AG08395 (cell line): ENCODE measurements at places on chromosomes 6 and 20.

DNA sequence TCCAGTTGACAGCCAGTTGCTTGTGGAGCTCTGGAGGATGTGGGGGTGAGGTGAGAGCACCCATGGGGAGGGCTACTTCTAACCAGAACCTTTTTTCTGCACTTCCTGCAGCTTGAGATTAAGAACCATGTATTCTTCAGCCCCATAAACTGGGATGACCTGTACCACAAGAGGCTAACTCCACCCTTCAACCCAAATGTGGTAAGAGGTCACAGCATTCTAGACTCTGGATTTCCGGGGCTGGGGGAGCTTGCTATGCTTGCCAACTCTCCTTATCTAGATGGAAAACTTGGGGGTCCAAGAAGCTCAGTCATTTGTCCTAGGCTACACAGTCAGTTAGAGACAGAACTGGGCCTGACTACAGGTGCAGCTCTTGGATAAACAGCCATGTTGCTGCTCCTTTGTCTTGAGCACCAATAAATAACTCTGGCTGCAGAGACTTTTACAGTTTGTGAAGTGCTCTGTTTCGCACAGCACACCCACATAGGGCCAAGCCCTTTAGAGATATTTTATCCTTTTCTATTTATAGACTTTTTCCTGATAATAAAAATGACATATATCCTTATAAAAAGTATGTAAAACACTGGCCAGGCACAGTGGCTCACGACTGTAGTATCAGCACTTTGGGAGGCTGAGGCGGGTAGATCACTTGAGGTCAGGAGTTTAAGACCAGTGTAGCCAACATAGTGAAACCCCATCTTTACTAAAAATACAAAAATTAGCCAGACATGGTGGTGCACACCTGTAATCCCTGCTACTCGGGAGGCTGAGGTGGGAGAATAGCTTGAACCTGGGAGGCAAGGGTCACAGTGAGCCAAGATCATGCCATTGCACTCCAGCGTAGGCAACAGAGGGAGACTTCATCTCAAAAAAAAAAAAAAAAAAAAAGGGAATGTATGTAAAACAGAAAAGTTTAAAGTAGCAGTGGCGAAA lies 10.6 kb upstream of the IFT52 start:
- DNase-seq = no peak

DNA sequence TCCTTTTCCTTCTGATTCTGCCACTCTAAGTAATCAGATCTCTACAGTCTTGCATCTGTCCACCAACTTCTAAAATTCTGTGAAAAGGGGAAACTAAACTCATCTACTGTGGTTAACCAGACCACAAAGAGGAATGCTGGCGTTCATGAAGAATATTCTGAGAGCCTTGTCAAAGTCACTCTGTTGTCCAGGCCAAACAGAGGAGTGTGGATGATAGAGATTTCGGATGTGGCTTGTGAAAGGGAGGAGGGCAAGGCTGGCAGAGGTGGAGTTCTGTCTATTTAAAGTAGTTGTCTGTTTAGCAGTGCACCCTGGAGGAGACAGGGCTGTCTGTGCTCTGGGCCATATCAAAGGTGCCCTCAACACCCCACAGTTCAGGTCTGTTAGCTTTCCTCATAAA lies 33.9 kb downstream of the CCN2 start:
- peak; percentile 24 for DNase-seq

DNA sequence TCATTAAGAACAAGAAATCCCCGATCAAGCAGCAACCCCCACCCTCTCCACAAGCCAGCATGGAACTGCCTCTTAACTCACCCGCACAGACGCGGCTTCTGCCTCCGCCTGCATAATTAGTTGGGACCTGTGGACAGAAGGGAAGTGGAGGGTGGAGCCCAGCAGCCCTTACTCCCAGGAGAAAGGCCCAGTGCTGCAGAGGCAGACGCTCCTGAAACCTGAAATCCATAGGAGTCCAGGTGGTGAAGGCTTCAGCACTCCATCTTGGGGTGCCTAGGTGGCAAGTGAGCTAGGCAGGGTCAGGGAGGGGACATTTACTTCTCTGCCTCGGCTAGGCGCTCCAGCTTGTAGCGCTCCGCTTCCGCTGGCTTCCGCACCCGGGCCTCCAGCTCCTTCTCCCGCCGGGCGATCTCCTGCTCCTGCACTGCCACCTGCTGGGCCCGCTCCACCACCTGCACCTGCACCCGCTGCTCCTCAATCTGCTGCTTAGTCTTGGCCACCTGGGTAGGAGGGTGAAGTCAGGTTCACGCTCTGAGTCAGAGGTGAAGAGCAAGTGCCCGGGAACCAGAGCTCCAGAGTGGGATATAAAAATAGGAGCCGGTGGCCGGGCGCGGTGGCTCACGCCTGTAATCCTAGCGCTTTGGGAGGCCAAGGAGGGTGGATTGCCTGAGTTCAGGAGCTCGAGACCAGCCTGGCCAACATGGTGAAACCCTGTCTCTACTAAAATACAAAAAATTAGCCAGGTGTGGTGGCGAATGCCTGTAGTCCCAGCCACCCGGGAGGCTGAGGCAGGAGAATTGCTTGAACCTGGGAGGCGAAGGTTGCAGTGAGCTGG lies 10.7 kb downstream of the TUBB start:
- peak; percentile 22 for DNase-seq

- DNase-seq = peak; percentile 6
These were observed 10.9 kb upstream of the BMP5 start for GRCh38 chr6:55886185-55886836.

- DNase-seq = no peak
These were observed 6.0 kb upstream of the FILIP1 start for GRCh38 chr6:75499640-75500039.

- no peak for DNase-seq
These were observed 1.3 kb downstream of the SLC22A16 start for GRCh38 chr6:110475066-110475653.

- no peak for DNase-seq
These were observed 34.3 kb downstream of the LRRC1 start for GRCh38 chr6:53828966-53829697.

DNA sequence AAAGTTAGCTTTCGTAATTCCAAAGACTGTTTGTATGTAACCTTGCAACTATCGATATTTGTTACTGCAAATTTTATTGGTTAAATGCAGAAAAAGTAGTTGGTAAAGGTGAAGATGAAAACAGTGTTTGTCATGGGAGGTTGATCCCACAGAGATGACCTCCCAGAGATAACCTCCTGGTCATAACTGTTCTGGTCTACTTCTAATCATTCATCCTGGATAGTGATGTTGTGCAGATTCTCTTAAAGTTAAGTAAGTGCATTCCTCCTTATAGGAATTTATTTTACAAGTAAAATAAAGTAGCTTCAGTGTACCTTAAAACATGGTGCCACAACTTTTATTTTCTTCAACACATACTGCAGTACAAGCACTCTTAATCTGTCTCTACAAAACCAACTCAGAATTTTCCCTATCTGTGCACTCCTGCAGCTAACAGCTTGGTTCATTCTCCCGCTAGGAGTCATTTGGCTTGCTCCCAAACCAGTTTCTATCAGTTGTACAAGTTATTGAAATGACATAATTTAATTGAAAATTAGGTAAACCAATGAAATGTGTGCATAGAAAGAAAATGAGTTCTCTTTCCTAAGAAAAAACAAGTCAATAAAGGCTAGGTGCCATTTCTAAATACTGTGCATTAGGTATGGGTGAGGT lies 19.2 kb downstream of the METTL24 start:
- no peak for DNase-seq

GRCh38 chr6:117613920-117614560 lies 11.7 kb upstream of the GOPC start:
- DNase-seq = peak; percentile 10

- no peak for DNase-seq
These were observed 12.0 kb upstream of the MAPRE1 start for GRCh38 chr20:32807706-32808105.

GRCh38 chr20:52410182-52410647 lies 218.6 kb upstream of the ZFP64 start:
- DNase-seq = peak; percentile 75

GRCh38 chr6:36815962-36816735 lies 23.1 kb downstream of the CPNE5 start:
- DNase-seq = no peak

- DNase-seq = peak; percentile 25
These were observed 39.6 kb upstream of the GFOD1 start for GRCh38 chr6:13526727-13527670.

- DNase-seq = peak; percentile 21
These were observed 191.3 kb downstream of the EPM2A start for GRCh38 chr6:145544041-145544440.

GRCh38 chr6:49430187-49430586 lies 32.9 kb downstream of the MMUT start:
- DNase-seq = no peak

GRCh38 chr20:17654649-17655285 lies 27.3 kb downstream of the RRBP1 start:
- DNase-seq = peak; percentile 38

GRCh38 chr6:100913400-100914276 lies 32.5 kb upstream of the ASCC3 start:
- no peak for DNase-seq

DNA sequence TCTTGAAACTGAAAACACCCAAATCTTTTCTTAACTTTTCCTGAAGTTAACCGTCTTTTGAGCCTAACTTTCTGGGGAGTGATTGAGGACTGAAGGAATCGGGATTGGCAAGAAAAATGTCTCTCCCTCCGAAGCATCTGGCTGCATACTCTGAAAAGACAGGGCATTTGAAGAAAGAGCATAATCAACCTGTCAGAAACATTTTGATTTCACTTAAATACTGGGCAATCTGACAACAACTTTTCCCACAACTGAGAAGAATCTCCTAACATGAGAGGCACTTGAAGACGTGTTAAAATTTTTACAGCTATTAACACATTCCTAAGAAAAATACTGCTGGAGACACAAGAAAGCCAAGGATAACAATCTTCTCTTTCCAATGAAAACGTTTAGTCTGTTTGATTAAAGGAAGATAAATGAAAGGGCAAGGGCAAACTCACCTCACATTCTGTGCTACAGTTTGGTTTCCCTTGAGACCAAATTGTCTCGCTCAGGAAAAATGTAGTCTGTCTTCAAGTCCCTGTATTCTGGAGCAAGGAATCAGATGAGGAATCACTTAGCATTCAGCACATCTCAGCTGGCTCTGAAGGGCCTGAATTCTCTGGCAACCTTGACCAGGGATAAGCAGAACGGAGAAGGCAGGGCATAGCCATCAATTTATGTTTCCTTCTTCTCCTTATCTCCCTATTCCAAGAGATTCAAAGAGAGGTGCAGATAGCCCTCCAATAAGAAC lies 76.1 kb downstream of the TBX18 start:
- DNase-seq = no peak

DNA sequence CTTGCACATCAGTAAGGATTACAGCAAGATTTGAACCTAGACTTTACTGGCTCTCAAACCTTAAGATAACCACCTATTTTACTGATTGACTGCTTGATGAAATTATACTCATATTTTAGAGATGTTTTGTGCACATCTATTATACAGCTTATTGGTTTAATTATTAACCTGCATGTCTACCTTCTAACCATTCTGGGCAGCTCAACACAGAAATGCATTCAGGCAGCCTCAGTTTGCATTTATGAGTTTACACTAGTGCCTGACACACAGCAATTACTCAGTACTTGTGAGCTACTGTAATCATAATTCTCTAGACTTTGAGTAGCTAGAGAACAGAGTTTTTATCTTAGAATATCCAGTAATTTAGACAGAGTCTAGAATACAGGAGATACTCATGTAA lies 273.9 kb upstream of the THEMIS start:
- no peak for DNase-seq

- no peak for DNase-seq
These were observed 55.9 kb downstream of the RREB1 start for GRCh38 chr6:7163661-7164071.

DNA sequence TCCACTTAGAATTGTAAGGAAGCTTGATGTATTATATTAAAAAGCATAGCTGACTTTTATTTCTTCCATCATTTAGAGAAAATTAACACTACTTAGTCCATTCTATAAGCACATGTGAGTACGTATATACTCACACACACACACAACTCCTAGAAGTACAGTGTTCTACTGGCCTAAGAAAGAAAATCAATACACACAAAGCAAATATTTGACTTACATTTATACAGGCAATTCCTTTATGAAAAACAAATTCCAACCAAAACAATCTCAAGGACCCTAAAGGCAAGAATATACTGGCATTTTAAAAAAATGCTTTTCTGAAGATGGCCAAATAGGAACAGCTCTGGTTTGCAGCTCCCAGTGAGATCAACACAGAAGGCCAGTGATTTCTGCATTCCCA lies 71.9 kb downstream of the NRSN1 start:
- DNase-seq = no peak

DNA sequence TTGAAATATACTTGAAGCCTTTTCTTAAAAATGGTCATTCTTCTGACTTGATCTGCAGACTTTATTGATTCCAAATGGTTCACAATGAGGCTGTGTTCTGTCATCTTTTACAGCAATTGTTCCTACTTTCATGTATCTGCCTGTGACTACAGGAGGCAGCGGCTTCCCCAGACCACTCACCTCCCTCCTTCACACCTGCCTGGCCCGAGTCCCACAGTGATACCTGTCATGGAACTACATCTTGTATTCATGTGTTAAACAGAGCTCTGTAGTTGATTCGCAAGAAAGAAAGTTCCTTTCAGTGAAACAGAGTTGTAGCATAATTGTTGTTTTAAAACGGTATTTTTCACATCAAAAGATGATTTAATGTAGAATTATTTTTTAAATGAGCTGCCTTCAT lies 673.5 kb upstream of the AGPAT4 start:
- DNase-seq = no peak

DNA sequence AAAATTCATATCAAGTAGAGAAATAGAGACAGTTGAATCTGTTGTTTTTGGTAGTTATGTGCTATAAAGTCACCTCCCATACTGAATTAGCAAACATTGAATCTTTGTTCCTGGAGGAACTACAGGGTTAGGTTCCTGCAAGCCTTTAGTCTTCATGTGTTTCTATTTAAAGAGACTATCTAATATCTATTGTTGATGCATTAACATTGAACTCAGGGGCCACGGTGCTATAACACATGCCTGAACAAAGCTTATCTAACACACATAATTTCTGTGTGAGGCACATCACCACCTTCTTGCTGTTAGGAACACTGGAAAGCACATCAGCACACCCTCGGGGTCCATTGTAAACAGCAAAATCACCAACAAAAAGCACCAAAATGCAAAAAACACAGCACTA lies 21.2 kb downstream of the ARFGEF2 start:
- DNase-seq = no peak

DNA sequence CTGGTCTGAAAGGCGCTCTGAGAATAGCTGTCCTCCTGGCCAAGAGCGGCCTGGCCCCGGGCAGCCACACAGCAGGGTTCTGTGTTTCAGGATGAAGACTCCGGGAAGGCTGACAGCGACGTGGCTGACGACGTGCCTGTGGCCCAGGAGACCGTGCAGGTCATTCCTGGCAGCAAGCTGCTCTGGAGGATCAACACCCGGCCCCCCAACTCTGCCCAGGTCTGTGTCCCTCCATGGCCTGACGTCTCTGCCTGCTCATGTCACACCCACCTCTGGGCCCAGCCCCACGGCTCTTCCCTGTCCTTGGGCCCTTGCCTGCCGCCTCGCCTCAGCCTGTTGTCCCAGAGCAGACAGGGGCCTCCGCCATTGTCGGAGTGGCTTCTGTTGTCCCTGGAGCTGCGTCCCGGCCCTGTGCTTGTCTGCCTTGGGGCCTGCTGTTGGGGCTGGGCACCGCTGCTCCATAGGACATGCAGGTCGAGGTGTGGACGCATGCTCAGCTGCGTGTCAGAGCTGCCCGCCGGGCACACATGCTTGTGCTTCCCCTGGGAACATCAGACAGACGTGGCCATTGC lies 16.2 kb upstream of the ADRM1 start:
- DNase-seq = no peak

- no peak for DNase-seq
These were observed 76.4 kb downstream of the OGFRL1 start for GRCh38 chr6:71364889-71365542.

GRCh38 chr6:133428295-133428694 lies 187.1 kb downstream of the EYA4 start:
- no peak for DNase-seq

- DNase-seq = no peak
These were observed 14.0 kb downstream of the NTSR1 start for GRCh38 chr20:62722627-62723026.
